ENCODE measurements at places on chromosomes 7 and 10.

DNA sequence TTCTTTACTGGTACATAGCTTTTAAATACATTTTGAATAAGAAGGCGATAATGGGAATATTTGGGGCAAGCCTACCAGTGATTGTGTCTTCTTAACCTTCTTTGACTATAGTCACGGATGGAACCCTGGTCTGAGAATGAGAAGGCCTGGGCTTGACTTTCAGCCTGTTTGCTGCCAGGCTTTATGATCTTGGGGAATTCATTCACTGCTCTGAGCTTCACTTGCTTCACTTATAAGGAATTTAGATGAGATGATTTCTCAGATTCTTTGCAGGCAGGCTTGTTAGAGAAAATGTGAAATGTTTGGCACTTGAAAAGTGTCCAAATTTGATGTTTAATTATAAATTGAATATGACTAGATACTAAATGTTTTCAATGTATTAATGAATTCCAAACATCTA lies 42.5 kb downstream of the NUP205 start:
- no peak for DNase-seq

DNA sequence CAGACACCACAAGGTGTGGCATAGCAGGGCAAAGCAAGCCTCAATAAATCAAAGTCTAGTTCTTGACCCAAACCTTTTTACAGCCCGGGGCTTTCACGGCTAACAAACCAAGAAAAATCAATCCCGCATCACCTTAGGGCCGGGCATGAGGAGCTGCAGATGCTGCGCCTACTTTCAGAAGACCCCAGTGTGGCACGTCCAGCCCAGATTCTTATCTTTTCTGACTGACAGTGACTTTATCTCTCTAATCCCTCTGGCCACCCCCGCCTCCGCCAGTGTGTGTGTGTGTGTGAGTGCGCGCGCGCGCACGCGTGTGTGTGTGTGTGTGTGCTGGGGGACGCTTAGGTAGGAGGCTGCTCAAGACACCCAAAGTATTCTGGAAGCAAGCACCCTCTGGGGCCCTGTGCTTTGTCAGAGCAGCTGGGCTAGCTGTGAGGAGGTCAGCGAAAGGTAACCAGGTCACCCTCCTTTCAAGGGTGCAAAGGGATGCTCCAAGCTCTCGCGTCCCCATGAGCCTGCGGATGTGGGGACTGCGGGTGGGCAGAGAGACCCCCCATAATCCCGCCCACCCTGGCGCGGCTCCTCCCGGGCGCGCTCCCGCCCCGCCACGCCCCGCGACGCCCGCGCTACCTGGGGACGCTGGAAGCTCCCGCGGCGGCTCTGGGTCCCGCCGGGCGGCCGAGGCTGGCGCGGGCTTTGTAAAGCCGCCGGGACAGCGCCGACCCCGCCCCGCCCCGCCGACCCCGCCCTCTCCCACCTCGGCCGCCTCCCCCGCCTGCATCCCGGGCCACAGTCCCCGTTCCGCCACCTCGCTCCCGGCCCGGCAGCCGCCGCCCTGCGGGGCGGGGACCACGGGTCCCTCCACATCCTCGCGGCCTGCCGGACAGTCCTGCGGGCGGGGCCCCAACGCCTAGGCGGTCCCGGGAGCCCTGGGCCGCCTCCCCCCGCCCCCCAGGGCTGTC lies 57.1 kb upstream of the RHOBTB1 start:
- no peak for DNase-seq

DNA sequence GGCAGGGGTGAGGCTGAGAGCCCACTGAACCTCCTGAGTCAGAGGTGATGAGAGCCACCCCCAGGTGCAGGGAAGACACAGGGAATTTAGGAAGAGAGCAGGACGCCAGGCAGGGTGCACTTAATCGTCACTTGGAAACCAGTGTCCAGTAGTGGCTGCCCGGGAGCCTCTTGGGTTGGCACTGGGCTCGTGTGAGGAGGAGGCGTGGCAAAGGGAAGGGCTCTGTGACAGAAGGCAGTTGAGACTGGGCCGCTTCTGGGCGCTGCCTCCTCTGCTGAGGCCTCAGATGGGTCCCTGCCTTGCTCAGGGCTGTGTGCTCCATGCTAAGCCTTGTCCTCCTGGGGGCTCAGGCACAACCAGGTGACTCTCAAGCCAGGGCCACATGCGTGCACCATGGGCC lies 13.3 kb downstream of the RET start:
- DNase-seq: no peak

DNA sequence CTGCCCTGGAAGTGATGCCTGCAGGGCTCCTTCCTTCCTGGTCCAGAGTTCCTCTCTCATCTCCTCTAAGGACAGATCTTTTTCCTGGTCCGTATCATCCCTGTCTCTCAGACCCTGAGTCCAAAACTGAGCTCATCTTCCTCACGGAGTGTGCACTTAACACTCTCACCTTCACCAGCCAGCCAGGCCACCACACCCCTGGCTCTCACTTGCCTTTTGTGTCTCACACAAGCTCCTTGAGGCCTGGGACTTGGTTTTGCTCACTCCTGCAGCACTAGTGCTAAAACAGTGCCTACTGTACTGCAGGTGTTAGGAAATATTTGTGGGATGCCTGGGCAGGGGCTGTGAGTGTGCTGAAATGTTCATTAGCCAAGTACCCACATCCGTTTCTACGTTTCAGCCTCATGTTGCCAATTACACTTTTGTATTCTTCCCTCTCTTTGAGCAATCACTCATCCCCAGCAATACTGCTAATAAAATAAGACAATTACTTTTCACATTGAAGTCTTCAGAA lies 21.4 kb upstream of the PARP12 start:
- no peak for DNase-seq

GRCh38 chr7:74479961-74480829 lies 26.5 kb downstream of the GTF2IRD1 start:
- DNase-seq: no peak

DNA sequence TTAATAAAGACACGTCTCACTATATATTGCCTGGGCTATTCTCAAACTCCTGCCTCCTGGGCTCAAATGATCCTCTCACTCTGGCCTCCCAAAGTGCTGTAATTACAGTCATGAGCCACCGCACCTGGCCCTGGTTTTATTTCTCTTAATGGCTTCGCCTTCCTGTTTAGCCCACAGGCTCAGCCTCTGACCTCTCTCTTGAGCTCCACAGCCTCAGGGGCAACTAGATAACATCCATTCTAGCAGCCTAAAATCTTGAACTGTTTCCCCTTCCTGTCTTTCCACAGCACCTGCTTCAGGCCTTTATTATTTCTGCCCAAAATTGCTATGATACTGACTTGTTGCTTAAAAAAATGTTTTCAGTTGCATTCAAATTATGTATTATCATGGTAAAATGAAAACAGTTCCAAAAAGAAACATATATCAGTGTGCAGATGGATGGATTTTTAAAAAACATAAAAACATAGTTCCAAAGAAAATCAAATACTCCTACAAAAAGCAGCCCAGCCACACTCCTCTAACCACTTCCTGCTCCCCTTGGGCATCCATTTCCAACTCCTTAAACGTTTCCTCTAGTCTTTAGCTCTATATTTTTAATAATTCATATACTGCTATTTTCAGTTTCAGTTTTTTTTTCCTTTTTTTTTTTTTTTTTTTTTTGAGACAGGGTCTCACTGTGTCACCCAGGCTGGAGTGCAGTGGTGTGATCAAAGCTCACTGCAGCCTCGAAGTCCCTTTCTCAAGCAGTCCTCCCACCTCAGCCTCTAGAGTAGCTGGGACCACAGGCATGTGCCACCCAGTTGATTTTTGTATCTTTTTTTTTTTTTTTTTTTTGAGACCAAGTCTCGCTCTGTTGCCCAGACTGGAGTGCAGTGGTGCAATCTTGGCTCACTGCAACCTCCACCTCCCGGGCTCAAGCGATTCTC lies 5.1 kb upstream of the BAZ1B start:
- DNase-seq: no peak

- no peak for DNase-seq
Observed at GRCh38 chr7:31443457-31443856, 70.4 kb upstream of the ITPRID1 start.

DNA sequence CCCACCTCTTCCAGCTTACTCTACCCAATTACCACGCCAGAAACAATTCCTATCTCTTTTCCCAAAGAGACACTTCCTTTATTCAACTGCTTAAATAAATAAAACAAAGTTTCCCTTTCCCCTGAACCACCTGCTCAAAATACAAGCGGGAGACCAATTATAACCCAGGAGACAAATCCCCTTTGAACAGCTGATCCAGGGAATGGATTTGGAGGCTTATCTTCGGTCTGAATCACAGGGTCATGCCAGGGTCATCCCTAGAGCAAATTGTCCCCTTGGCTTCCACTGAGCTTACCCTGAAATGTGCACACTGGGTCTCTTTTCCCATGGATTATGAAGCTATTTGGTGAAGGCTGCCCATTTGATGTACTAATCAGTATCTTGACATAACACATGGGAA lies 99.9 kb upstream of the JAZF1 start:
- no peak for DNase-seq

DNA sequence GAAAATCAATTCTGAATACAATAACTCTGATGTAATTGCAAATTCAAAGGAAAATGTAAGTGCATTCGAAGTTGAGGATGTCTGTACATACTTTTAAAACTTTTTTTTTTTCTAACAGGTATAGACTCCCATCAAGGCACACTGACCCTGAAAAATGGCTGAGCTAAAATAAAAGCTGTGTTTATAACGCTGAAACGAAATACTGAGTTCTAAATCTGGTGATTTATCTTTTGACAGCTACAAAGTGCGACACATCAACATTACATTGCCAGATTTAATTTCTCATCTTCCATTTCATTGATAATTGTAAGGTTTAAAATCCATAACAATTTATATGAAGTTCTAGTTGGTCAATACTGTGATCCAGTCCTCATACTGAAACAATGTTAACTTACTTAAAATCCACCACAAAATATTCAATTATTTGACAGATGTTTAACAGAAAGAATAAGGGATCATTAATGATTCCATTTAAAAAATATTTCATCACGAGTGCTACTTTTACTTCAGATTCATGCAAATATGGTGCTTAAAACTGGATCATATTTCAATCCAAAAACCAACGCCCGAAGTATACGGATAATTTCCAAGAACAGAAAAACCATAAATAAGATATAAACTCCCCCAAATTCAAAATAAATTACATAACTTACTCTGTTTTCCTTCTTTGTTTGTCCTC lies 1.4 kb downstream of the RAB11FIP2 start:
- no peak for DNase-seq

DNA sequence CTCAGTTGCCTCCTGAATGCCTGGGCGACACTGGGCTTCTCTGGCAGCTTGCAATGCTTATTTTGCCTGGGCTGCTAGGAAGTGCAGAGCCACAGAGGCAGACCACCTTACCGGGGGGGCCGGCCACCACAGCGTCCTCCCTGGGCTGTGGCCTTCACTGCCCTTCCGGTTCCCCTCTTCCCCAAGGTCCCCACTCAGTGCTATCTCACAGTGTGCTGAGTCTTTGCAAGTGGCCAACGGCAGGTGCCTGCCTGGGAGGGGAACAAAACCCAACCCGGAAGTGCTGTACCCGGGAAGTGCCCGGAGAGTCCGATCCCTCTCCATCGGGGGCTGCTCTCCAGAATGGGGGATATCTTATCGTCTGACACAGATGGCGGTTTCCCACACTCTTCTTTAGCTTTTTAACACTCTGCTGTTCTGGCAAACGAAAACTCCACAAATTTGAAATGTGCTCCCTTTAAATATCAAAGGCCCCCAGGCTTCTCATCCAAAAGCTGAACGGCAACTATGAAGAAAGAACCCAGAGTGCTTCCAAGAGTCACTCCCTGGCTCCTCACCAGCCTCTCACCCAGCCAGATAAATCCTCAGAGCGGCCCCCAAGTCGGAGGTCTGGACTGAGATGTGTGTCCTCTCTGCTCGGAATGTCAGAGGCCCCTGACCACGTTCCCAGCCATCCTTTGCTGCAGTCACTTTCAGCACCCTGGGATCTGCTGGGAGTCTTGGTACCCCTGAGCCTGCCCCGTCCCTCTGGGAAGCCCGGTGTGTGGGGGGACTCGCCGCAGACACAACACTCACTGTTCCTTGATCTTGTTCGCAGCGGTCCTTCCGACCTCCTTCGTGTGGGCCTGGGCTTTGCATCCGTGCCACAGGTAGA lies 165.1 kb downstream of the SVIL start:
- no peak for DNase-seq

- no peak for DNase-seq
Observed at GRCh38 chr10:110138197-110138812, 69.1 kb upstream of the MXI1 start.

DNA sequence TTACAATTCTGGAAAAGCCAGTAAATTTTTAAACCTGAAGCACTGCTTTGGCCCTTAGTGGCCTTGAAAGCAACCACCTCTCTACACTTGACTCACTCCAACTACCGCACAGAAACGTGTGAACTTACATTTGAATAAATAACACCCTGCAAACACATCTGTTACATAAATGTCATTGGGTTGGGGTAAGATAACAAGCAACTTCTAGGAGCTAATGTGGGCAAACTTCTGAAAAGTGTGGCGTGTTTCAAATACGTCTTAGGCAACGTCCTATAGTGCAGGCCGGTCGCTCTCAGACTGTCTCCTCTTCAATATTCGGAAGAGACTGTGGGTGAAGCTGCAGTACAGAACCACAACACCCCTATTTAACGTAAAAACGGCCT lies 474 bp downstream of the ORC5 start:
- DNase-seq: no peak

DNA sequence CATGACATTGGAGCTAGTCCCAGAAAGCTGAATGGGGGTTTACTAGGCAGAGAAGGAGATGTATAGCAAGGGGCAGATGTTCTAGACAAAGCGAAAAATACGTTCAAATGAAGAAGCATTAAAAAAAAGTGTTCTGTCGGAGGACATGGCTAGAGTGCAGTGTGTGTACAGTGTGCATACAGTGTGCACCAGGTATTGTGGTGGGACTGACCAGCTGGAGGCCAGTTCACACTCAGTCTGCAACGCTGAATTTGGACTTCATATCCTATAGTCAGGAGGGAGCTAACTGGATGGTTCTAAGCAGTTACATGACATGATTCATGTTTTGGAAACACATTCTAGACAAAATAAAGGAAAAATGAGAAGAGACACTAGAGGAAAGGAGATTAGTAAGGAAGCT lies 8.8 kb downstream of the BBIP1 start:
- DNase-seq: no peak

DNA sequence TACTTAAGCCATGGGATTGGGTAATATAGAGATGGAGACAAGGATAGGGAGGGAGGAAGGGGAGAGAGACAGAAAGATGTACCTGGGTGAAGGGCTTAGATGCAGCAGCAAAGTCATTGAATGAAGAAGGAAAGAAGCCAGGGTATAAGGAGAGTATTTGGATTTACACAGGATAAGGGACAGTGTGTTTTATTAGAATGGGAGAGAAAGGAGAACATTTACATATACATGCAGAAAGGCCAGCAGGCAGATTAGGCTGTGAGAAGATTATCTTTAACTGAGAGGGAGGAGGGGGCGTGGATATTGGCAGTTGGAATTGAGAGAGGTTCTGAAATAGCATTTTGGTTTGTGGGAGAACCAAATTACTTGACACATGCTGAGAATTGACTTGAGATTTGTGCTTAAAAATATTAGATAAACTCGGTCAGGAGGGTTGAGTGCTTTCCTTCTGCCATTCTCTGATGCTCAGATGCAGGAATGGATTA lies 161.5 kb upstream of the ZNF804B start:
- DNase-seq: no peak
